D721Med (cell line): ENCODE measurements at places on chromosomes 2 and 18.

- no peak for DNase-seq
Observed at GRCh38 chr2:31397094-31397493, 17.4 kb downstream of the XDH start.

DNA sequence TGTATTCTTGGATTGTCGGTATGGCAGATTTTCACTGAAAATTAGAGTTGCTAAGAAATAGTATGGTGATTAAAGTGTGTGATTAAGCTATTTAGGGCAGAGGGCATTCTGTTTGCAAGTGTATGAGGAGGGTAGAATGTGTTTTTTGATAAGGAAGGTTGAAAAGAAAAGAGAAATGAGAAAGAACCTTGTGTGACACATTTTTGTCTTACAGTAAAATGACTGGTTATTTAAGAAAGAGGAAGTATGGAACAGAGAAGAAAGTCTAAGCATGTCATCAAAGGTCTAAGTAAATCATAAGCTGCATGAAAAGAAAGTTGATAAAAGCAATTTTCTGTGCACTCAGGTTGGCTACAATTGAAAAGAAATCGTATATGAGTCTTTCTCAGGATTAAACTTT, 5.2 kb upstream of the RSAD2 start:
- no peak for DNase-seq

- DNase-seq: no peak
Observed at GRCh38 chr2:143968860-143969259, 551.1 kb downstream of the ZEB2 start.

DNA sequence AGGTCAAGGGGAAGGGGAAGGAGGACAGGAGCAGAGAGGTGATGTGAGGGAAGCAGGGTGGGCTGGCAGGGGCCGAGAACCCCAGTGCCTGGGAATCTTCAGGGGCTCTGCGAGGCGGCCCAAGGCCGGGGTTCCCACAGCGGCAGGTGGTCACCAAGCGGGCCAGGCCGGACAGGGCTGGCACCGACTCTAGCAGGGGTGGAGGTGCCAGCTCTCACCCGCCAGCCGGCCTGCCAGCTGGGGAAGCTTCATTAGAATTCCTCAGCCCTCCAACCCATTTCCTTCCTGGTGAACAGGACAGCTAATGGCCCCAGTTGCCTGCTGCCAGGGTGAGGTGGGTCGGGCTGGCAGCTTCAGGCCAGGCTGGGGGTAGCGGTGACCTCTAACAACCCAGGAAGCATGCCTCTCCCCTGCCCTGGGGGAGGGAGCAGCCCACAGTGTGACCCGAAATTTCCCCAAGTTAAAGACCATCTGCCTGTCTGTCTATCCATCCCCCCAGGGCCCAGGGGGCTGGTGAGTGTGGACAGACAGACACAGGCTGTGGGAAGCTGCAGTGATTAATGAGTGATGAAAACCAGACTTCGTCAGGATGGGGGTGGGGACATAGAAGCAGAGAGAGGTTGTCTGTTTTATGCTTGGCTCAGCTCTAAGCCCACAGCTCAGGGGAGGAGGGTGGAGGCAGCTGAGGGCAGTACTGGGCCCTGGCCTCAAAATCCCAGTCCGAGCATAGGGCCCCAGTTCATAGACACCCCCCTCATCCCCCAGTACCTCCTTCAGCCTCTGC, 144.1 kb downstream of the ZFP36L2 start:
- no peak for DNase-seq

GRCh38 chr2:234468503-234468902, 28.4 kb downstream of the ARL4C start:
- DNase-seq: no peak

DNA sequence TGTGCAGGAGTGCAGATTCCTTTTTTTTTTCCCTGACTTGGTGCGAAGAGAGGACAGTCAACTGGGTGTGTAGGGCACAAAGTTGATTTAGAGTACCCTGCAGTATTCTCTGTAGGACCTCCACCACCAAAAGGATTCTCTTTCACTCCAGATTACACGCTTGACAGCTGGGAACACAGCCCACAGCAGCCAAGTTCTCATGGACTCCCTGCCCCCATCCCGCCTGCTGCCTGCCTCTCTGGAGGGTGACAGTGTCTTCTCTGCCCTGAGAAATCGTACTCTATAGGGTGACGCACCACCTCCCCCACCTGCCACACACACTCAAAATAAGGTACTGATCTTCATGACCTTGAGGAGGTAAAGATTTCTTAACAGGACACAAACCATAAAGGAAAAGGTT, 26.6 kb upstream of the IHH start:
- no peak for DNase-seq

DNA sequence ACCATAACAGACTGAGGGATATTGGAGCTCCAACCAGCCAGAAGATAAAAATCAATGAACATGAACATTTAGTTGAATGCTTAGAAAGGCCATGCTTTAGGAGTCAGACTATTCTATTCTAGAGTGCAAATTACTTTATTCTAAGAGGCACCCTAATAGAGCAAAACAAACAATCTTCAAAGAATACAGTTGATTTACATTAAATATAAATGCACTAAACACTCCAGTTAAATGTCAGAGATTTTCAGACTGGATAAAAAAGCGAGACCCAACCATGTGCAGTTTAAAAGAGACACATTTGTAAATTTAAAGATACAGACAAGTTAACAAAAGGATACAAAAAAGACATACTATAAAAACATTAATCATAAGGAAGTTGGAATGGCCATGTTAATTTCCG, 214.0 kb upstream of the SMAD7 start:
- DNase-seq: no peak

DNA sequence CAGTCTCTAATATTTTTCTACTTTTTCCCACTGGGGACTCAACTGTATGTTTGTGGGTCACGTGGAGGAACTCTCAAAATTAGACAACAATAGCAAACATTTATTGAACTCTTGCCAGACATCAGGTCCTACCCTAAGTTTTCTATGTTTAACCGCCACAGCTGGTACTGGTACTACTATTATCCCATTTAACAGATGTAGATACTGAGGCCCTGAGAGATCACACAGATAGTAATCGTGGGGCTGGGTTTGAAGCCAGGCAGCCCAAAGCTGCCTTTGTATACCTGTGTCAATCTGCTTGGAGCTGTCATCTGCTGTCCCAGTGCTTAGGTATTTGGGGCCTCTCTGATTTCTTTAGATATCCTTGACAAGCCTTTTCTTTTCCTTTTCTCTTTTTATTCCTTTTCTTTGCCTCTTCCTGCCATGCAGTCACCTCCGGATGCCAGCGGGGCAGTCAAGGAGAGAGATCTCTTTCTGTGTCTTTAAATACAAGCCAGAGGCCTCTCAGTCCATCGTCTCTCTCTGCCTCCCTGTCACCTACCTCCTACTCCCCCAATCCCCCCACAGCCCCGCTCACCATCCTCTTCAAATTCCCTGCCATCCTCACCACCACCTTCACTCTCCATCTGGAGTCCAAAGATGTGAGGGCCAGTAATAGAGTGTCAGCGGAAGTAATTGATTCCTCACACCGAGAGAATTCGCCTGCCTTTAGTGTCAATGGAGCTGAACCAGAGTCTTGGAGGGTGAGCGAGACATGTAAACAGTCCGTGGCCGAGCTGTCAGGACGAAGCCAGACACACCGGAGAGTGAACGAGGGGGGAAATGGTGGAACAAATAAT, 23.4 kb downstream of the NRP2 start:
- no peak for DNase-seq

- no peak for DNase-seq
Observed at GRCh38 chr2:217261452-217261851, 401.6 kb upstream of the TNP1 start.

DNA sequence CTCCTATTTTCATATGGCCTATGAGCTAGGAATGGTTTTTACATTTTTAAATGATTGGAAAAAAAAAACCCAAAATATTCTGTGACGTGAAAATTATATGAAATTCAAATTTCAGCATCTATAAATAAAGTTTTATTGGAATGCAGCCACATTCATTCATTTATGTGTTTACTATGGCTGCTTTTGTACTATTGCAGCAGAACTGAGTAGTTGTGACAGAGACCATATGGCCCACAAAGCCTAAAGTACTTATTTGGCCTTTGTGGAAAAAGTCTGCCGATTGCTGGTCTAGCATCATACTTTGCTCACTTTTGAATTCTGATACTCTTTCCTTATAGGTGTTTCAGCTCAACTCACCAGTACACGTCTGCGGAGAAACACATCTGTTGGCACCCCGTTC, 39.0 kb downstream of the MYO3B start:
- no peak for DNase-seq

- DNase-seq: no peak
Observed at GRCh38 chr18:24915547-24915946, 436.4 kb downstream of the ZNF521 start.

DNA sequence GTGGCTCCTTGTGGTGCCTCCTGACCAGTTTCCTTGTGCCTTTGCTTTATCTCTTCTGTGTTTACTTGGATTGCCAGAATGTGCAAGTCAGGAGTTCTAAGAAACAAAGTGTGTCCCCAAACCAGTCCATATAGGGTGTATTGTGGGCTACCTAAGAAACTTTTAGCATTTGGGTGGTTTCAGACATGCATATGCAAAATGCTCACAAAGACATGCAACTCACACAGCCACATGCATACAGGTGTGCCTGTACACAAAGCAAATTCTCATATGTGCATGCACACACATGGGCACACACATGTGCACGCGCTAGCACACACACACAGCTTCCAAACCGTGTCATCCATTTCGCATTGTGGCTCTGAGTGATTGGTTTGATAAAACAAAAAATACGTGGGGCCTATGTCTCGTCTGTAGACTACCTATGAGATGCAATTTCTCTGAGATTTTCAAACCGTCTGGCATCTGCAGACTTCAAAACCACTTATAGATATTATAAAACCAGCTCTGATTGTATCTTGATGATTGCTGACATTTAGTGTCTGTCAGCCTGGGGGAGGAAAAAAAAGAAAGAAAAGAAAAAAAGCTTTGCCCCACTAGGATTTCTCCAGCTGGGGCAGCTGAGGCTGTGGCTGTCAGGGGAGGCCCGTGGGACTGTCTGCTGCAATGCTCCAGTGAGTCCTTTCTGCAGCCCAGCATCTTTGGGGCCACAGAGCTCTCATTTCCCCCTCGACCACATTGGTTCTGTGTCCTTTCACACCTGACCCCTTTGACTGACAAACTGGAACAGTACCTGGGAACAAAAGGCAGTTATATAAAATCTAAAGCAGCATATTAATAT, 556.1 kb downstream of the CMPK2 start:
- DNase-seq: no peak

DNA sequence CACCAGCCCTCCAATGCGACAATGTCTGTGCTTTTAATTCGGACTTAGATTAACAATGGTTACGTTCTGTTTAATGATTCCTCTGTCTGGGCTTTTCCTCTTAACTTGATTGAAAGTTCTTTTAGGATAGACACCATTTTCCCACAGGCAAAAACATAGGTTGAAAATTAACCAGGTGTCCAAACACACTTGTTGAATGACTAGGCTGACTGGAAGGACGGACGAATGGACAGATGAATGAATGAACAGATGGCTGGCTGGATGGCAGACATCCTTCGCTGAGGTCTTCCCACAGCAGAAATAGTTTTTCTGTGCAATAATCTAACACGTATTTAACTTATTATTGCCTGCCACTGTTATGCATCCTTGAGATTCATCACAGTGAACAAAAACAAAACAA, 298.8 kb downstream of the SRBD1 start:
- DNase-seq: no peak

DNA sequence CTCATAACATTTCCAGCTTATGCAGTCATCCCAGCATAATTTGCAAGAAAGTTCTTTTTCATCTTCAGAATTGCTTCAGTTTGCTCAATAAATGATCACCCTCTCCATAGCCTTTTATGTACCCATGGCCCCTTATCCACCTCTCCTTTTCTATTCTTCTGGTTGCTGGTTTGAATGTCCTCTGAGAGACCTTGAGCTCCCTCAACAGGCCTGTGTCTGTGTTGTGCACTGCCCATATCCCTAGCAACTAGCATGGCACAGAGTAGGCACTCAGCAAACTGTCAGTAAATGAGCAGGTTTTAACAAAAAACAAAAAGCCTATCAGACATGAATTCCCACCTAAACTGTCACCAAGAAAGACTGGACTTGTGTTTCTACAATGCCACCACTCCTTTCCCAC, 160.5 kb downstream of the AKAIN1 start:
- DNase-seq: no peak

DNA sequence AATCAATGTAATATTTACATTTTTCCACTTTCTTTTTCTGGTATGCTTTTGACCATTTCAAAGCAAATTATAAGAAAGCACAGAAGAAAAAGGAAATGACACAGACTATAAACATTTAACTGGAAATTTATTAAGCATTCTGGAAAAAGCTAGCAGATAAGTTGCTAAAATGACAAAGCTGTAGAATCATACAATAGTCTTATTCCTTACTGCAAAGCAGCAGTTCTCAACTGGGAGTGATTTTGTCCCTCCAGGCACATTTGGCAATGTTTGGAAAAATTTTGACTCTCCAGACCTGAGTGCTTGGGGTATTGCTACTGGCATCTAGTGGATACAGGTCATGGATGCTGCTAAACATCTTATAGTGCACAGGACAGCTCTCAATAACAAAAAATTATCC, 75.1 kb downstream of the MBD5 start:
- DNase-seq: no peak

DNA sequence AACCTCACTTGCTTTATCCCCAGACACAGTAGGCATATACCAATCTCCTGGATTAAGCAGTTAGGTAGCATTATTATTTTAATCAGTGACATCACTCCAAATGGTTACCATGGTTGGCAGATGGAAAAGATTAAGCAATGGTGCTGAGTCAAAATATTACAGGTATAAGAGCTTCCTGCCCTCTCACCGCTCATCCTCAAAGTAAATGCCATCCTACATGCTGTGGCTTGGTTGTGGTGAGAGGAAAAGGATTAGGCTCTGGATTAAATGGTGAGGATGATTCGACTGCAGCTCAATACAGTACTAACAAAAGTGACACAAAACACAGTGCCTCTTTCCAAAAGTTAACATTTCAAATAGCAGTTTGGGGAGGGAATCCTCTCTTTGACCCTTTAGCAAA, 108.9 kb upstream of the ACAA2 start:
- DNase-seq: peak; percentile 36

- no peak for DNase-seq
Observed at GRCh38 chr18:13573750-13574149, 152.6 kb downstream of the FAM210A start.

GRCh38 chr18:45008694-45009413, 328.2 kb downstream of the SETBP1 start:
- no peak for DNase-seq

DNA sequence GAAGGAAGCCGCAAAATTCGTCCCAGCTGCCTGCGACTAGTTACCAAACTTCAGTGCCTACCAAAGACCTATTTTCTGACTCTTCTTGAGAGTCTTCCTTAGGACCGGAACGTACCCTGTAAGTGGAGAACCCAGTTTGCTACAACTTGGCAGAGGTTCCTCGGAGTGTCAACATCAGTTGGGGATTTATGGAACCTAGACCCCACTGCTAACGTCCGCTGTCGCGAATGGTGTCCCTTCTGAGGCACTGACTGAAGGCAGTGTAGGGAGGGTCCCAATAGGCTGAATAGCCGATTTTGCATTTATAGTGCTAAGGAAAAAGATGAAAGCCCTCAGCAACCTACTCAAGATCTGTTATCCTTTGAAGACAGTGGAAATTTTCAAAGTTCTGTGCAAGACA, 568 bp upstream of the STK17B start:
- DNase-seq: no peak
